GM12865 (cell line): ENCODE measurements at places on chromosomes 7 and 10.

DNA sequence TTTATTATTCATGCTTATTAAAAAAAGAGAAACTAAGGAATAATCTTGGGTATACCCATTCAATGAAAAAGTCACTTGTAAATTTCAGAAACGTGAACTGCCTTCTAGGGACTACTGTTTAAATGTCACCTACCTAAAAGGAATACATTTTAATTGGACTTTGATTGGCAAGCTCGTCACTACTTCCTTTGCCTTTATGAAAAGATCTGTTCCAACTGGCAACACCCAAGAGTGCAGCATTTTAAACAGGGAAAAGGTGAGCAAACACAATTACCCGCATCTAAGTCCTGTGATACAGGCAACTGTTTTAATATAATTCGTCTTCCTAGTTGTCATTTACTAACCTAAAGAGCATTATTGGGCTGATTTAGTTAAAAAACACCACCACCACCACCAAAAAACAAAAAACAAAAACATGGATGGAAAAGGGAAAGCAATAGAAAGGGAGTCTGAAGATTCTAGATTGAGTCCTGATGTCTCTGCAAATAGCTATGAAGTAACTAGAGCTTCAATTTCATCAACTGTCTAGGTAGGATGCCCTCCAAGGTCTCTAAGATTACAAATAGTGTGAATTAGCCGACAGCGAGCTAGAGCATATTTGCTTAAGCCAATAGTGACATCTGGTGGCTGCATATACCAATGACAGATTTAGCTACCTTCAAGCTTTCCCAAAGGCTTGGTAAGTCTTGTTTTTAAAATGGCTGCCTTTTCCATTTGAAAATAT lies 33.8 kb upstream of the ICA1 start:
- peak; percentile 89 for DNase-seq

DNA sequence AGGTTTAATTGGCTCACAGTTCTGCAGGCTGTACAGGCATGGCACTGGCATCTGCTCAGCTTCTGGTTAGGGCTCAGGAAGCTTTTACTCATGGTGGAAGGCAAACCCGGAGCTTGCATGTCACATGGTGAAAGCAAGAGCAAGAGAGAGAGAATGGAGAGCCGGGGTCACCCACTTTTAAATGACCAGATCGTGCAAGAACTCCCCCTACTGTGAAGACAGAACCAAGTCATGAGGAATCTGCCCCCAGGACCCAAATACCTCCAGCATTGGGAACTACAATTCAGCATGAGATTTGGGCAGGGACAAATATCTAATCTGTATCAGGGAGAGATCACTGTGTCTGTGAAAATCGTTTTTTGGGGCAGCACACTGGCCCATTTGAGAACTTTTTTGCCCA lies 110.0 kb upstream of the MYO3A start:
- no peak for DNase-seq

GRCh38 chr7:131683536-131684125 lies 127.2 kb upstream of the PODXL start:
- peak; percentile 50 for DNase-seq

DNA sequence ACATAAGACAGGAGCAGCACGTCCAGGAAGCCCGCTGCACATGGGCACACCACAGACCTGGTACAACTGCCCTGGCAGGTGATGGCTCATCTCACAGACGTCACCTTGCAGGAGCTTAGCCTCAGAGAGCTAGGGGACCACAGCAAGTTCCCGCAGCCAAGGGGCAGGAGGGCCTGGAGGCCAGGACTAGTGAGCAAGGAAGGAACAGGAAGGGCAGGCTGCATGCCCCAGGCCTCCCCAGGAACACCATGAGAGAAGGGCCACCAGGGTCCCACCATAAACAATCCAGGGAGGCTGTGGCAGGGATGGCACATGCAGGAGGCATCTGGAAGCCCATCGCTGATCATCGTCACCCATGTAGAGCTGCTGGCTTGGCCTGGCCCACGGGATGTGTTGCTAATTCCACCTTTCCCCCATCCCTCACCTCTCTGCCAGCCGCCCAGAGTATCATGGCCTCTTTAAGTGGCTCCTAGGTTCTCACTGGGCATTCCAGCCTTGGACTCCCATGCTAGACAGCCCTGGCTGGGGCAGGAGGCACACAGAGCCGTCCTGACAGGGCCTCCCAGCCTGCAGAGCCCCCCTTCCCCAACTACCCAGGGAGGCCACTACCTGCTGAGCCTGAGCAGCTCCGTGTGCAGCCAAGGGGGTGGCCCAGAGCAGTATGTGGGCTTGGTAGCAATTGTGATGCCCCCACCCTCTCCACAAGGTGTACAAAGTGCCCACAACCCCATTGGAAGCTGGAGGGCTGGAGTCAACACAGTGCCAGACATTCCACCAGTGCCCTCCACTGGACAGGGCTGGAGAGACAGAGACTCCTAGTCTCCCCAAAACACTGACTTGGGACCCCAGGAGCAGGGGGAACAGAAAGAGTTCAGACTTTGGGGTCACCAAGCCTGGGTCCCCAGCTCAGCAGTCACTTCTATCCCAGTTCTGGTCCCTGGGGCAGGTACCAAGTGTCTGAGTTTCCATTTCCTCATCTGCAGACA lies 35.5 kb downstream of the GRID1 start:
- no peak for DNase-seq

DNA sequence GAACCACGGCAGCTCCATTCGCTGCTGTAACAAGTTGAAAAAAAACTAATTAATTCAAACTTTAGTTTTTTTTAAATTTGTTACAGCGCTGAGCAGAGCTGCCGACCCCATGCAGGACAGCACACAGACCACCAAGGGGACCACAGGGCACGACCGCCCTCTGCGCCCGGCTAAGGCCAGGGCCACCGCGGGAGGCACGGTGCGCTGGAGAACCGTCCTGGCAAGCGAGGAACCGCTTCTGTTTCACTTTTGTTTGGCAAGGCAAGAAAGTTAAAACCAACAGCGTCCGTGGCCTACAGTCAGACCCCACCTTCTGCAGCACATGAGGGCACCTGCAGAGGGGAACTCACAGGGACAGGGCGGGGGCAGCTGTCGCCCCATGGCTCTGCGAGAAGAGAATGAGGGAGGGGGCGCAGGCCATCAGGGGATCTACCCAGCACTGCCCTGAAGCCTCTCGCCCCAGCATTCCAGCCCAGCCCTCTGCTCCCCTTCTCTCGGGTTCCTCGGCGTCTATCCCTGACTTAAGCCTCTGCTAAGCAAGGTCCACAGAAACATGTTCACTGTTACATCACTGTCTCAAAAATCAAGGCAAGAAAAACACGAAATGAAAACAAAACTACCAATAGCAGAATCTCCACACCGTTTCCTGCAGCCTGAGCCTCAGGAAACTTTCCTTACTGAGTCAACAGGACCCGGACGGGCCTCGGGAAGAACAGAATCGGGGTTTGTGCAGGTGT lies 204.4 kb downstream of the DIP2C start:
- peak; percentile 74 for DNase-seq

DNA sequence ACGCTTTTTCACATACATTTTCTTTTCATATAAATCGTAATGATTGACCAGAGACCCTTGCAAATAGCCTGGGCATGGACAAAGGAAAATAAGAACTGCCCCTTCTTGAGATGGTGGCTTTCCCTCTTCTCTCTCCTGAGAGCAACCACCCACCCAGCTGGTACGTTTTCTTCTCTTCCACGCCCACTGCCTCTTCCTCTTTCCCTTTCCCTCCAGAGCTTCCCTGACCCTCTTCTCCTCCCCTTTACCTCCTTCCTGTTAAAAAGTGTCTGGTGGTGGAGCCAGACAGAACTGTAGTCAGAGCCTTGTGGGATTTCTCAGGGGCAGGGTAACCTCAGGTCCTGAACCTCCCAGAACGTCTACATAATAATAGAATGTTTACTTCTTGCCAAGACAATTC lies 23.2 kb downstream of the GPR141 start:
- no peak for DNase-seq

- DNase-seq = no peak
These were observed 344.0 kb downstream of the ARL4A start for GRCh38 chr7:13031468-13031867.

GRCh38 chr10:130994191-130994590 lies 317.3 kb downstream of the TCERG1L start:
- DNase-seq = no peak

GRCh38 chr10:14554091-14554490 lies 220.6 kb downstream of the FAM107B start:
- DNase-seq = no peak

DNA sequence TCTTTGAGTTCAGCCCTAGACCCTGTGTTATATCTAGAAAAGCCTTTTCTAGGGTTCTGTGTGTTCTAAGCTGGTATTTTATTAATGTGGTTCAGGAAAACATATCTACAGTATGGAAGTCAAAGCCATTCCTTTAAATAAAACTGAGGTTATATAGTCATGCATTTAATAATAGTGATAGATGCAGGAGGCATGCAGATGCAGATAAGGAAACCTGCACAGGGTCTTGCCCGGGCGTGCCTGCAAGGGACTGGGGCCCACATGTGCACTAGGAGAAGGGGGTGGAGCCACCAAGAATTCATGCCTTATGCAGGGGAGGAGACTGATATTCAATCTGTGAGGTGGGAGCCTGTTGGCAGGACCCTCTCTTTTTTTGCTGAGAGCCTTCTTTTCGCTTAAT lies 171.5 kb downstream of the PRPF18 start:
- peak; percentile 58 for DNase-seq

DNA sequence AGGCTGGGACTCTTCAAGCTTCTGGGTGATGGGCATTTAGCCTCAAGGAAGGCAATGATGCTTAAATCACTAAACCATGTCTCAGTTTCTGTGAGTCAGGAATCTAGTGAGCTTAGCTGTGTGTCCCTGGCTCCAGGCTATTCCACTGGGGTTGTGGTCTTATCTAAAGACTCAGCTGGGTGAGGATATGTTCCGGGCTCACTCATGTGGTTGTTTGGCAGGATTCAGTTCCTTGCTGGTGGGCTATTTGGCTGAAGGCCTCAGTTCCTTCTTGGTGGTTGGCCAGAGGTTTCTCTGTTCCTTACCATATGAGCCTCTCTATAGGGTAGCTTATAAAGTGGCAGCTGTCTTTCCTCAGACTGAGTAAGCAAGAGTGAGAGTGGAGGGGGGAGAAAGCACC lies 12.0 kb downstream of the EVX1 start:
- DNase-seq = peak; percentile 7

GRCh38 chr7:101172005-101172853 lies 6.9 kb upstream of the VGF start:
- no peak for DNase-seq

- DNase-seq = no peak
These were observed 13.6 kb downstream of the ANXA11 start for GRCh38 chr10:80191589-80192270.

DNA sequence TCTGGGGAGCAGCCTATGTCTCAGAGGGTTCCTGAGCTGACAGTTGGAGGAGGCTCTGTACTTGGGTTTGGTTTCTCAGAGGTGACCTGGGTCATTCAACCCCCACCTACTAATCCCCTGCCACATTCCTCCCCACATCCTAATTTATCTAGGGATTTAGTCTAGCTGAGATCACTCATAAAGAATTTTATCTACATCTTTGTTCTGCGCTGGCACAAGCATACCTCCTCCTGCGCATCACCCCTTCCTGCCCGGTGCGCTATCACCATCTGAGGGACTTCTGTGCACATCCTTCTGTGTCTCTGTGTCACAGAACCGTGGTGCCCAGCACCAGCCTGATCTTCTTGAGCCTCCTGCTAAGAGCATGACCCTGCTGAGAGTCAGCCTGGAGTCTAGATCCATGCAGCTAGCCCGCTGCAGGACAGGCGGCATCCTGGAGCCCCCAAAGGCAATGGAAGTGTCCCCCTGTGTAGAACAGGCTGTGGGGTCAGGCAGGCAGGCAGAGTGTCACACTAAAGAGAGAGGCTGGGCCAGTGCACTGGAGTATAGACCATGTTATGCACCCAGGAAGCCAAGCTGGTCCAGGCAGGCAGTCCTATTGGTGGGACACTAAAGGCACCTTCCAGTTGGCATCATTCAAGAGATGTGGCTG lies 63.6 kb downstream of the ARHGAP22 start:
- DNase-seq = no peak

DNA sequence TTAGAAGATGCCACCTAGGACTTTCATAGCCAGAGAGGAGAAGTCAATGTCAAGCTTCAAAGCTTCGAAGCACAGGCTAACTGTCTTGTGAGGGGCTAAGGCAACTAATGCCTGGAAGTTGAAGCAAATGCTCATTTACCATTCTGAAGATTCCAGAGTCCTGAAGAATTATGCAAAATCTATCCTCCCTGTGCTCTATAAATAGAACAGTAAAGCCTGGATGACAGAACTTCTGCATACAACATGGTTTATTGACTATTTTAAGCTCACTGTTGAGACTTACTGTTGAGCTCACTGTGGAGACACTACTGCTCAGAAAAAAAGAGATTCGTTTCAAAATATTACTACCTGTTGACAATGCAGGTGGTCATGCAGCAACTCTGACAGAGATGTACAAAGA lies 28.6 kb downstream of the TNS3 start:
- no peak for DNase-seq

GRCh38 chr10:125060826-125061556 lies 99.4 kb downstream of the CTBP2 start:
- peak; percentile 50 for DNase-seq

DNA sequence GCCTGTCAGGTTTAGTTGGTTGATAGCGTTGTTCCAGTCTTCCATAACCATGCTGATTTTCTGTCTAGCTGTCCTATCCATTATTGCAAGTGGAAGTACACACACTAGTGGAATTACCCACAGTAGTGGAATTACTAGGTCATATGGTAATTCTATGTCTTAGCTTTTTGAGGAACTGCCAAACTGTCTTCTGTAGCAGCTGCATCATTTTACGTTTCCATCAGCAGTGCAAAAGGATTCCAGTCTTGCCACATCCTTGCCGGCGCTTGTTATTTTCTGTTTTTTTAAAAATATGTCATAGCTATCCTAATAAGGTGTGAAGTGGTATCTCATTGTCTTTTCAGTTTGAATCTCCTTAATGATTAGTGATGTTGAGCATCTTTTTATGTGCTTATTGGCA lies 17.2 kb upstream of the RHBDD2 start:
- no peak for DNase-seq

- DNase-seq = no peak
These were observed 116.4 kb upstream of the FAM133B start for GRCh38 chr7:92706563-92706962.

- DNase-seq = peak; percentile 9
These were observed 751 bp upstream of the GTPBP10 start for GRCh38 chr7:90345595-90346335.

GRCh38 chr7:43648473-43649406 lies 65.8 kb downstream of the STK17A start:
- peak; percentile 97 for DNase-seq

GRCh38 chr7:74294191-74294998 lies 5.2 kb downstream of the CLIP2 start:
- no peak for DNase-seq

GRCh38 chr7:82745117-82745516 lies 301.5 kb upstream of the CACNA2D1 start:
- no peak for DNase-seq

- no peak for DNase-seq
These were observed 106.7 kb upstream of the MBL2 start for GRCh38 chr10:52879091-52879807.

GRCh38 chr7:139993169-139993568 lies 69.6 kb downstream of the PARP12 start:
- no peak for DNase-seq

GRCh38 chr10:1754506-1755153 lies 17.3 kb upstream of the ADARB2 start:
- DNase-seq = no peak

GRCh38 chr7:18064242-18064838 lies 36.7 kb upstream of the PRPS1L1 start:
- DNase-seq = peak; percentile 26
